Stimulated activated CD8-positive, alpha-beta memory T cell treated with anti-CD3 and anti-CD28 coated beads, Interleukin-2, amount 100 ng/mL, for 1 hour (primary cell): ENCODE measurements at places on chromosomes 11 and 22.
A peak's percentile ranks its signal among the peaks of the same experiment; 100 is the strongest.

DNA sequence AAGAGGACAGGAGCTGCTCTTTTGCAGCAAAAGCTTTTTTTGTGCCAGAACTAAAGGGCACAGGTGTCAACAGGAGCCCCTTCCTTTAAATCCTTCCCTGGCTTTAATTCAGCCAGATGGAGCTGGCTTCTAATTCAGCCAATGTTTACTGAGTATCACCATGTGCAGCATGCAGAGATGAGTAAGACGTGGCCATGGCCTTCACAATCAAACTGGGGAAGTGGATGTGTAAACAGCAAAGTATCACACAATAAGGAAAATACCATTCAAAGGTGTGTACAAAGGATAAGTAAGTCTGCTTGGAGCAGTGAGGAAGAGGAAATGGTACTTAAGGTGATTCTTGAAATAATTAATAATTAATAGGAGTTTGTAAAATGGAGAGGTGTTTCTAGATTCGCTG is 243.4 kb downstream of the NXPE2 start:
- no peak for DNase-seq

- DNase-seq = no peak
Observed at GRCh38 chr22:36577019-36577418, 48.1 kb upstream of the EIF3D start.

- no peak for DNase-seq
Observed at GRCh38 chr11:91859666-91860065, 365.0 kb upstream of the FAT3 start.

- no peak for DNase-seq
Observed at GRCh38 chr11:78830277-78830819, 255.7 kb upstream of the NARS2 start.

GRCh38 chr22:32672542-32672941 is 129.0 kb upstream of the TIMP3 start:
- no peak for DNase-seq

GRCh38 chr11:46564459-46564858 is 29.4 kb downstream of the AMBRA1 start:
- no peak for DNase-seq

GRCh38 chr11:102936864-102937509 is 18.5 kb downstream of the MMP13 start:
- DNase-seq = no peak

DNA sequence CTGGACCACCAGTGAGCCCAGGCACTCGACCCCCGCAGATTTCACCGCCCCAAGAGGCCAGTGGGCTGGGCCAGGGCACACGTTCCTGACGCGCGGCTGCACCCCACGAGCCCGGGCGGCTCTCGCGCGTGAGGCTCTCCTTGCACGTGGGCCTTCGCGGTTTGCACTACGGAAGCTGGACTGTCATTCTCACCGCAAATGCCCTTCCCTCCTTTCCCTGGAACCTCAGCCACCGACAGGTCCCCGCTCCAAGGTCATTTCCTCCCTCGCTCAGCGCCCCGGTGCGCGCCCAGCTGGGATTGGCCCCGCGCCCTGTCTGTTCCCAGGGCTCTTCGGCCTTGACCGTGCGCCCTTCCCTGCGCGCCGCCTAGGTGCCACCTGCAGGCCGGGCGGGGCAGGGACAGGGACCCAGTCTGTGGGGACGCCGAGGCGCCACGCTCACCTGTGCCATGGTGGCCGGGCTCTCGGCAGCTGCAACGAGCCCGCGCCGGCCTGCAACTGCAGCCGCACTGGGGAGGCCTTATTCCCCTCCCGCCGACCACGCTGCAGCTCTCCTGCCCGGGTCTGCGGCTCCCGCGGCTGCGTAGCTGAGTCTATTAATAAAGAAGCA is 2.1 kb upstream of the CPT1A start:
- peak; percentile 52 for DNase-seq

DNA sequence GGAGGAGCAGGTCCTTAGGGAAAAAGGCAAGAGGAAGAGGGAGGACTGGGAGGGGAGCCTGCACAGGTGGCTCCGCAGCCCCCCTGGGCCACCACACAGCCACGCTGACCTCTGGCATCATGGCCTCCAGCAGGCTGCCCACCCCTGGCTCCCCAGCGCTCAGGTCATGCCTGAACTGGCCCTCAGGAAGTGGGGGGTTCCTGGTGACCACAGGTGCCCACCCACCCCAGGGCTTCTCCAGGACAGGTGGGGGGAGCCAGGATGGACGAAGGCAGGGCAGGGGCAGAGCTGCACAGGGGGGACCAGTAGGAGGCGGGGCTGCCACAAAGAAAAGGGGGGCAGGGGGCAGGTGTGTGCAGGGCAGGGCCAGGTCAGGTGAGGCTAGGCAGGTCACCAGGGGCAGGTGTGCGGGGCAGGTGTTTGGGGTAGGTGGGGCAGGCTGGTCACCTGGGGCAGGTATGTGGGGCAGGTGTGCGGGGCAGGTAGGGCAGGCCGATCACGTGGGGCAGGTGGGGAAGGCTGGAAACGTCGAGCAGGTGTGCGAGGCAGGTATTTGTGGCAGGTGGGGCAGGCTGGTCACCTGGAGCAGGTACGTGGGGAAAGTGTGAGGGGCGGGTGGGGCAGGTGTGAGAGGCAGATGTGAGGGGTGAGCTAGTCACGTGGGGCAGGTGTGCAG is 997 bp downstream of the DEAF1 start:
- no peak for DNase-seq

DNA sequence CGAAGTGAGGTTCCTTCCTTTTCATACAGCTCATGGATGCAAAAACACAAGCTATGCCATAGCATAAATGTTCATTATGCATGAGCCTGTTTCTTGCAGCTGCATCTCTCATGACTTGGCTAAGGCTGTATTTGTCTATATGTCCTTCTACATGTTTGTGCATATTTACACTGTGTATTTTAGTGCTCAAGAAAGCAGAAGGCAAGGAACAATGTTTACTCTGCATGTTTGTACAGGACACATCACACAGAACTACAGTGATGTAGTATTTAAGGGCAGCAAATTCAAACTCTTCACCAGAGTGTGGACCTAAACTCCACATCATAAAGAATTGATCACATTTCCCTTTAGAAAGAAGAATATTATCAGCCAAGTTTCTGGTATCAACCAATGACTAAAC is 170.3 kb downstream of the CADM1 start:
- DNase-seq = no peak

DNA sequence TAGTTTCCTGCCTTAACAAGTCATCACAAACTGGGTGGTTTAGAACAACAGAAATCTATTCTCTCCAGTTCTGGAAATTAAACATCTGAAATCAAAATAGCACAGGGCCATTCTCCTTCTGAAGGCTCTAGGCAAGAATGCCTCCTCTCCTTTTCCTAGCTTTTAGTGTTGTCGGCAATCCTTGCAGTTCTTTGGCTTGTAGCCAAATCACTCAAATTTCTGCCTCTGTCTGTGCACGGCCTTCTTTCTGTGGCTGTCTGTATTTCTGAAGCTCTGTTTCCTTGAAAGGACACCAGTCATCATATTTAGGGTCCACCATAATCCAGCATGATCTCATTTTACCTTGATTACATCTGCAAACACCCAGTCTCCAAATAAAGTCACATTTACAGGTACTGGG is 795.5 kb downstream of the METTL15 start:
- DNase-seq = no peak

GRCh38 chr11:76578654-76579055 is 91.9 kb downstream of the LRRC32 start:
- no peak for DNase-seq
